NCI-H82 (cell line): ENCODE measurements at places on chromosomes 13 and 19.

- no peak for DNase-seq
Observed at GRCh38 chr13:25876247-25876646, 175.6 kb downstream of the SHISA2 start.

DNA sequence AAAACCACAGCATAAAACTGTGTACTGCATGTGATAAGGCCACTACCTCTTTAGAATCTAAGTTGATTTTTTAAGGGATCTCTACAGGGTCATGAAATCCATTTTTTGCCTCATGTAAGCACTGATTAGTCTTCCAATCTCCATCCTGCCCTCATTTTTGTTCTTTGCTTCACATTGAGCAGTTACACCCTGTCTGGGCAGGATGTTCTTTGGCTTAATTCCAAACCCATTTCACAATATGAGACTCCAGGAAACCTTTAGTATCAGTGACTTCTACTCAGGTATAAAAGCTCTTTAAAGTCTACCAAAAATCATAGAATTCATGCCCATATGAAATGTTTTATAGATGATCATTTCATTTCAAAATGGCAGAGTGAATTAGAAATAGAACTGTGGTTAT is 592.6 kb downstream of the TBC1D4 start:
- DNase-seq: no peak

- DNase-seq: no peak
Observed at GRCh38 chr13:20222553-20222952, 9.6 kb downstream of the GJB6 start.

GRCh38 chr13:113634279-113635047 is 23.5 kb downstream of the ATP4B start:
- no peak for DNase-seq

- DNase-seq: no peak
Observed at GRCh38 chr13:99723878-99724277, 222.6 kb downstream of the TM9SF2 start.

GRCh38 chr19:15332311-15332996 is at the start of gene BRD4:
TSS of gene BRD4 (minus strand) at chr19:15332539. CDS start at chr19:15273099, 59,440 bp downstream.
- peak; percentile 84 for DNase-seq

DNA sequence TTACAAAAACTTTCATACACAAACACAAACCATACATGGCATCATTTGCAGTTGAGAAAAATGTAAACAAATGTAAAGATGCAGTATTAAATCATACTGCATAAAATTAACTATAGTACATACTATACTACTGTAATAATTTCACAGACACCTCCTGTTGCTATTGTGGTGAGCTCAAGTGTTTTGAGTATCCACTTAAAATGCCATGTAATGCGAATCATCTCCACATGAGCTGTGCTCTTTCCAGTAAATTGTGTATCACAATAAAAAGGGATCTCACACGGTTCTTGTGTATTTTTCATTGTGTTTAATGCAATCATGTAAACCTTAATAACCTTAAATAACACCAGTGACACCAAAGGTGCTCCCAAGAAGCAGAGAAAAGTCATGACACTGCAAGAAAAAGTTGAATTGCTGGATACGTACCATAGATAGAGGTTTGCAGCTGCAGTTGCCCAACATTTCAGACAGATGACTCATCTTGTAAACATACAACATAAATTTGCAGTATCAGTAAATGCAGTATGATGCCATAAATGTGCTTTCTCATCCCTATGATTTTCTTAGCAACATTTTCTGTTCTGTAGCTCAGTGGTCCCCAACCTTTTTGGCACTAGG is 166.6 kb downstream of the RAP2A start:
- no peak for DNase-seq

DNA sequence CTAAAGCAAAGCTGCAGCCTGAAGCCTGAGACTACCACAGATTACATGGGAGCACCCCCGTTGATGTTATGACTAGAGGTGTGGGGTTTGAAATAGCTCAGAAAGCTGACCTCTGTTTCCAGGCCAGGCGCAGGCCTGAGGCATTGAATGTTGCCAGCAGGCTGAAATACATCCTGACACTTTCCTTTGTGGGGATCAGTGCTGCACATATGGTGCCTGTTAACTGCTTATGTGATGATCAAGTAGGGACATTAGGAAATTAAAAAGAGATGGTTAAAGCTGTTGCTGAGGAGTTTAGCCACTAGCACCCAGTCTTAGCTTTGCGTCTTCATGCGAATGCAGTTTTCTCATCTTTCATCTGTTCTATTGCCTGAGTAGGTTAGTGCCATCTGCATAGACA is 83.2 kb downstream of the CCNA1 start:
- peak; percentile 45 for DNase-seq

DNA sequence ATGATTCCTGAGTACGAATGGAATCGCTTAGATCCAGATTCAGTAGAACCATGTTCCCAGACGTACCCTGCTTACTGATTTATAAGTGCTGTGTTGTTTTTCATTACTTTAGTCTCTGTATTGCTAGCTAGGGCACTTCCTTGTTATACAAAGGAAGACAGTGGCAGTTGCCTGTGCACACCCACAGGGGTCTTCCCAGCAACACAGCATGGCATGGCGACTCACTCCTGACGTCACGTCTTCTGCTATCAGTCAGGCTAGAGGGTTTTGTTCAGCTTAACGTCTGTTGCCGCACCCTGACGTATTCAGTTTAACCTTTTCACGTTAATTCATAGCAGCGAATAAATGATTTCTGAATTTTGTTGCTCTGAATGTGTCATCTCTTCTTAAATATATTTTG is 295.1 kb downstream of the MYO16 start:
- no peak for DNase-seq

GRCh38 chr19:1068009-1069001 is 1.3 kb downstream of the ARHGAP45 start:
- DNase-seq: no peak

DNA sequence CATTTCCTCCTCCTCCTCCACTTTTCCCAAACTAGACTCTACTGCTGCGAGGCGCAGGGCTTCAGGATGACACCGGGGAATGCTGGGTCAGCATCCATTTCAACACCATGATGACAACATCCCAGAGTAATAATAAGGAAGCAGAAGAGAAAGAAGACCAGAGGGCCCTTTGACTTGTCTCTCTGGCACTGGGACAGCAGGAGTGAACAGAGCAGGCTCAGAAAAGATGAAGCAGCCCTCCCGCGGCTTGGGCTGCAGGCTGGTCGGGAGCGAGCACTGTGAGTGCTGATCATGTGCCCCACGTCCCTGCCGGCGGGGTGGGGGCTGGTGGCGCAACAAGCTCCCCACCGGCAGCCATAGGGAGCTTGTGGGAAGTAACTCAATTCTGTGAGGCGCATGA is 30.5 kb downstream of the RANBP3 start:
- no peak for DNase-seq

- DNase-seq: no peak
Observed at GRCh38 chr19:39643591-39643990, 12.1 kb upstream of the LGALS16 start.

- DNase-seq: no peak
Observed at GRCh38 chr19:8489561-8490394, 12.7 kb downstream of the PRAM1 start.

GRCh38 chr13:24141333-24141910 is 19.1 kb upstream of the SPATA13 start:
- peak; percentile 38 for DNase-seq

DNA sequence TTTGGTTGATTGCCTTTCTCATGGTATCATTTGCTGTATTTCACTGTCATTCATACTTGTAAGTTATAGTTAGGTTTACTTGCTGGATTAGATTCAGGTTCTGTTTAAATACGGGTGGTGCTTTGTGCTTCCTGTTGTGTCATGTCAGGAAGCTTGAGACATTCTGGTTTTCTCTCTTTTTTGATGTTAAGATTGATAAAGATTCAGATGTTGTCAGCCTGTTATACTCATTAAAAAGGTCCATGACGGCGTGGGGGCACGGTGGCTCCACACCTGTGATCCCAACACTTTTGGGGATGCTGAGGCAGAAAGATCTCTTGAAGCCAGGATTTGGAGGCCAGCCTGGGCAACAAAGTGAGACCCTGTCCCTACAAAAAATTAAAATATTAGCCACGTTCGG is 45.7 kb downstream of the NAA16 start:
- no peak for DNase-seq

DNA sequence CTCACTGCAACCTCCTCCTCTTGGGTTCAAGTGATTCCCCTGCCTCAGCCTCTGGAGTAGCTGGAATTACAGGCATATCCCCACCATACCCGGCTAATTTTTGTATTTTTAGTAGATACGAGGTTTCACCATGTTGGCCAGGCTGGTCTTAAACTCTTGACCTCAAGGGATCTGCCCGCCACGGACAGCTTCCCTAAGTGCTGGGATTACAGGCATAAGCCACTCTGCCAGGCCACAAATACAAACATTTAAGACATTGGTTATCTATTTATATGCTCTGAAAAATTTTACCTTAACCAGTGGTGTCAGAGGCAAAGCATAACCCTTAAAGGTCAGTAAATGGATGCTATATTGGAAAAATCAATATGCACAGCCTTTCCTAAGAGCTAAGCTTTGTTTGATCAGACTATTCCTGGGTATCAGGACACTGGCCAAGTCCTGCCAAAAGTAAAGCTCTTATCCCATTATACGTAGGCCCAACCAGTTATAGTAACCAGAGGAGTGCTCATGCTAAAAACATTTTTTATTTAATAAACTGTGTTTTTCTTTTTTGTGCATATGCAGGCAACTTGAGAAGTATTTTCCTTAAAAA is 56.4 kb upstream of the STARD13 start:
- DNase-seq: peak; percentile 29
